H7 (cell line): ENCODE measurements at places on chromosomes 3 and 15. TPM values are rescaled to one million over a fixed set of nuclear protein-coding genes. Genes with fewer than 3 reads are reported as not detected.

GRCh38 chr3:132916096-132916495 is 122.1 kb upstream of the TMEM108 start:
- DNase-seq, result no peak

GRCh38 chr3:49733551-49733950 is 9.8 kb upstream of the GMPPB start:
- DNase-seq, result no peak

DNA sequence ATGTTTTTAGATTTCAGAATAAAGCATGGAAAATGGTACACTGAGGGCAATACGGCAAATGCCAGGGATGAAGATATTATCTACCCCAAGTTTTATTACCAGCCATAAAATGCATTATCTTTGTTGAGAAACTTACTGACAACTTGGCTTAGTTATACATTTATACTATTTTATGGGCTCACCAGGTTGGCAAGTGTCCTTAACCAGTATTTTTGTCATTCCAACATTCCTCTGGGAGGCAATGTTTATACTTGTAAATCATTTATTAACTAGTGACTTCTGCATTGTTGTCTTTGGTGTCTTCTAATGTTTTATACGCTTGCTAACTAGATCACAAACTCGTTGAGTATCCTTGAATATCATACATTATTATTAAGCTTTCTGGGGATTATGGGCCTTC is 18.0 kb upstream of the ADGRG7 start:
- DNase-seq, result no peak

- DNase-seq, result no peak
Measured at GRCh38 chr3:127475975-127476705, 114.4 kb downstream of the TPRA1 start.

- no peak for DNase-seq
Measured at GRCh38 chr15:80179025-80179759, 26.4 kb downstream of the FAH start.

GRCh38 chr3:31274326-31275024 is 258.2 kb upstream of the STT3B start:
- DNase-seq, result no peak

DNA sequence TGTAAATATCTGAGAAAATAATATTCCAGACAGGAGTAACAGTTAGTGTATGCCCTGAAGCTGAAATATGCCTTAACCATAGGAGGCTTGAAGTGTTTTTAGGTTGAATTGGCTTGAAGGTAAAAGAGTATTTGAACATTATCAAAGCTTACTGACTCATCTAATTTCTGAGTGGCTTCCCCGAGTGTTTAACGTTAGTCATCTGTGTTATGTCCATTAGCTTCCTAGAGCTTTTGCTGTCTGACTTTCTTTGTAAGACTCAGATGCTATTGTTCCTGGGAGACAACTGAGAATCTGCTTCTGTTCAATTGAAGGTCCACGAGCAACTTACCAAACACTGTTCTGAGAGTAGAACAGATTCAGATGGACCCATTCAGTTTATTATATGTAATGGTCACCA is 656.8 kb upstream of the NECTIN3 start:
- no peak for DNase-seq

GRCh38 chr3:187799942-187800641 is 54.8 kb upstream of the BCL6 start:
- no peak for DNase-seq

- no peak for DNase-seq
Measured at GRCh38 chr15:79101866-79102581, 11.4 kb upstream of the RASGRF1 start.

- DNase-seq, result no peak
Measured at GRCh38 chr3:141959589-141960554, 83.4 kb downstream of the ATP1B3 start.

DNA sequence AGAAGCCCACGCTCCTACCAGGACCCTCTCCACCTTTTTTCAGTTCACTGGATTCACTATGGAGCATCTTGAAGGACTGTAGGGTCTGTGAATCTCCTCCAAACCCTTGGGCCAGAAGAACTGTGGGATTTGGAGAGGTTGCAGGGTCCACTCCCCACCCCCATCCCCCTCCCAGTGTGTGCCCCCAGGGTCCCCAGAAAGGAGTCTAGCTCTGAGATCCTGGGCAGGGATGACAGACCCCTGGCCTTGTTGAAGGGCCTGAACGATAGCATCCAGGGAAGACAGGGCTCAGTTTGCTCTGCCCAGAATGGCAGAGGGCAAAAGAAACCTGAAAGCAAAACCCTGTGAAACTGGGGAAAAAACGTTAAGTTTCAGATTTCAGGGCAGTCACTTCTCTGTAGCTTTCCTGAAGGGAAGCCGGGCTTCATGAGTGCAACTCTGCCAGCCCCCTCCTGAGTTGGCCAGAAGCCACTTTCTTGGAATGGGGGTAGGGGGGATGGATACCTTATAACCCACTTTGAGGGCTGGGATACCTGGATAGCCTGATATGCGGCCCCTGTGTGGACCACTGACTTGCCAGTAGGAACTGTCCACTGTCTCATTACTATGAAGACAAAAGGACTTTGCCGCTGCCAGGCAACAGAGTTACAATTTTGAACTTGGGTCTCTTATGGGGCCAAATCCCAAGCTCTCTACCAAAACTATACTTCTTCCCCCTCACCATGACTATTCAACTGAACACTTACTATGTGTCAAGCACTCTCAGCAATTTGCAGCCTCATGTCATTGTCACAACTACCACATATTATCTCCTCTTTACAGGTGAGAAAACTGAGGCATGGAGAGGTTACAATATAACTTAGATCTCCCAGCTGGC is 1.6 kb upstream of the CISH start:
- no peak for DNase-seq

GRCh38 chr3:143031327-143031726 is 30.0 kb downstream of the U2SURP start:
- DNase-seq, result no peak

- no peak for DNase-seq
Measured at GRCh38 chr15:47872869-47873432, 155.6 kb downstream of the SEMA6D start.

Gene KIF15
- total RNA-seq, result 19.3 and 38.8 TPM in 2 replicates

Gene WNT5A
- total RNA-seq, result 11.5 and 15.7 TPM in 2 replicates

Gene DNASE1L3
- total RNA-seq, result not detected in 2 replicates

Gene C3orf20
- total RNA-seq, result 0.04 and 0.07 TPM in 2 replicates

Gene WWTR1
- total RNA-seq, result 14.1 and 22.0 TPM in 2 replicates

Gene ATP10A
- 1.4 and 2.0 TPM in 2 replicates for total RNA-seq

Gene SECISBP2L
- 14.5 and 19.5 TPM in 2 replicates for total RNA-seq

Gene RTP1
- 5.1 and 5.3 TPM in 2 replicates for total RNA-seq
